T follicular helper cell (primary cell): ENCODE measurements at places on chromosomes 3 and 15.

- no peak for DNase-seq
These were observed 19.8 kb downstream of the IQCF6 start for GRCh38 chr3:51759203-51759602.

DNA sequence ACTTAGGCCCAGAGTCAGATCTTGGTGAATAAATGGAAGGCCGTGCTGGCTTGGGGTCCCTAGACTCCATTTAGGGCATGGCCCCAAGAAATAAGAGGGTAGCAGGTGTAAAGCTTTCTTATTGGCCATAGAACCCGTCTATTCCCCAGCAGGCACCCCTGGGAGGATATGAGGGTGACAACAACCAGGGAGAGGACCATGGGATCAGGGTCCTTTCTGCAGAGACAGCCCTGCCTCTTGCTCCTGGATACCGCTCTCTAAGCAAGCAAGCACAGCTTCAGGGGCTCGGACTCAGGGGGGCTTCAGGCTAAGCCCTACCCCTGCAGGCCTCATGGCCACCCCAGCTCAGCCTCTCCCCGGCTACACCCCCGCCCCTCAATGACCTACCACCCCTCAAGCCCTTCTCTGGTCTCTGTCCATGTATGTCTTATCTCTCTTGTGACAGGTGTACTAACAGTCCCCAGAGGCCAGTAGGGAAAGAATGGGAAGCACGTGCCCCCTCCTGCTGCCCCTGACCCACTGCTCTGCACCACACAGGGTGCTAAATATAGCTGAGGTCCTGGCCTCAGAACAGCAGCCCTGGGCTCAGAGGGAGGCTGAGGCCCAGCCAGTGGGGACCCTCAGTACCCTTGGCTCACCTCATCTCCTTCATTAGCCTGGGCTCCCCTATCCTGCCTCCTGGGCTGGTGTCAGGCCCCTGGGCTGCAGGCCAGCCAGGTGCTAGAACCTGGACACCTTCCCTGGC, 1.9 kb downstream of the XIRP1 start:
- DNase-seq, result no peak

- no peak for DNase-seq
These were observed at the start of gene ITIH1 for GRCh38 chr3:52777127-52777958. Gene ITIH1, plus strand, starts transcription at chr3:52777599. Its CDS starts 17 bp downstream, at chr3:52777616.

GRCh38 chr15:91694831-91695210, 158.7 kb upstream of the SLCO3A1 start:
- DNase-seq, result no peak

DNA sequence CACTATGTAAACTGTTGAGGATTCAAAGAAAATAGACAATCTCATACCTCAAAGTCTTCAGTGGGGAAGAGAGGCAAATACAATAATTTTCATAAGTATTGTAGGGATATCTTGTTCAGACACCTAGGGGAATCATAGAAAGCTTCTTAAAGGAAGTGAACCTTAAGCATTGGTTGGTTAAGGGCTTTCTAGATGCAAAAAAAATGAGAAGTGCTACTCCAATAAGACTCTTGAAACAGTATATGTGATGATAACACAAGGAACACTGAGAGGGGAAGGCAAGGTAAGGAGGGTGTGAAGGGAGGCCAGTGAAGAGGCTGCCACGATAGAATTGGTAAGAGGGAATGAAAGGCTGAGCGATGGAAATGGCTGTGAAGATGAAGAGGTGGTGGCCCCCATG, 104.1 kb downstream of the TPRG1 start:
- no peak for DNase-seq

- DNase-seq, result no peak
These were observed 83.6 kb upstream of the GSK3B start for GRCh38 chr3:120177707-120178306.

- no peak for DNase-seq
These were observed 82.5 kb downstream of the XXYLT1 start for GRCh38 chr3:195188426-195188927.

GRCh38 chr3:125214738-125215137, 2.2 kb upstream of the SLC12A8 start:
- DNase-seq, result no peak

GRCh38 chr15:51775967-51776816, 24.8 kb downstream of the TMOD2 start:
- DNase-seq, result peak; percentile 27

- DNase-seq, result no peak
These were observed 144.5 kb downstream of the FBLN2 start for GRCh38 chr3:13693441-13693840.

DNA sequence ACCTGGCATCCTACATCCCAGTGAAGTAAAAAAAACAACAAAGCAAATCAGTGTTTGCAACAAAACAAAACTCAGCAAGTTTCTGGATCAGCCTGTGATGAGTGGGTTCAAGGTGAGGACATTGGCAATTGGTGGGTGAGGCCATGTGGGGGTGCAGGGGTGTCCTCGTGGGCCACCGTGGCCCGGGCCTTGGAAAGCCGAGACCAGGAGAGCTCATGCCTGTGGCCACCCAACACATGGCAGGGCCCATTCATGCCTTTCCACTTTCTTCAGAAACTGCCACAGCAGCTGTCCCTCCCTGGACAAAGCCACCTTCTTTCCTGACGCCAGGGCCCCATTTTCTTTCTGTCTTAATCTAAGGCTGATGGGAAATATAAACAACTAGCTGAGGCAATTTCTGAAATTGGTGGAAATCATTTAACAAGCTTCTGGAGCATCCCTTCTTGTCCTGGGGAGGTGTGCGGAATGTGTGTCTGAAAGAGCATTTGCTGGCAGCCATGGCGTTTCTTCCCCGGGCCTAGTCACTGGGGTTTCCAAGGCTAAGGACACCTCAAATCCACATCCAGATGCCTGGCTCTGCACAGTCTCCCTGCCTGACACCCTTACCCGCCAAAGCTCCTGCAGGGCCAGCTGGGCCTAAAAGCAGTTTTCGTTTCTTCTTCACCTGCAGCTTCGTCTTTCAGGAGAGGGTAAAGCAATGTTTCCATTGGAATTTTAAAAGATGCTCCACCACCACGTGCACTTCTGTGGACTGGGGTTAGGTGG, 34.1 kb upstream of the SFMBT1 start:
- DNase-seq, result no peak

GRCh38 chr3:181066143-181067087, 76.9 kb upstream of the DNAJC19 start:
- DNase-seq, result no peak

GRCh38 chr3:181052256-181052655, 62.7 kb upstream of the DNAJC19 start:
- no peak for DNase-seq

GRCh38 chr3:123859177-123859576, 25.0 kb downstream of the MYLK start:
- DNase-seq, result no peak

DNA sequence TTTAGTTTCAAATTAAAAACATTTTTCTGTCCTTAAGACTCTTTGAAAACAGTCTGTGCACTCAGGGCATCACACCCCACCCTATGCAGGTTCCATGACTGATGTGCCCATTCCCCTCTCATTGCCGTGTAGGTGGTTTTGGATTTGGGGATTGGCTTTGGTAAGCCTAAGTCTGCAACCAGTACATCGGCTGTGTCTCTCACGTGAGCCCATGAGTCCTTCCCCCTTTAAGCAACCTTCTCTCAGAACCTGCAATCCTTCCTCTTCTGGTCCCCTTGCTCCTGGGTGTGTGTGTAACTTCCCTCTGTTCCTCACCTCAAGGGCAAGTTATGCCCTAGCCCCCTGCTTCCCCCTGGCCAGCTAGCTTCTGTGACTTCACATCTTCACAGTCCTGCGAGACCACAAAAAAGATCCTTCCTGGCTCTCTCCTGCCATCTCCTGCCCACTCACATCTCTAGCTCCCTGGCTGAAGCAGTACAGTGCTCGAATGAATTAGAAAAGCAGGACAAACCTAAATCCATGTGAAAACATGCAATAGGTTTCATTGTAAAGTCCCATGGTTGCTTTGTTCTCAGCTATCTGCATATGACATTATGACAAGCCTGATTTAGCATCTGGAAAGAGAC, 126.7 kb downstream of the UACA start:
- DNase-seq, result no peak

DNA sequence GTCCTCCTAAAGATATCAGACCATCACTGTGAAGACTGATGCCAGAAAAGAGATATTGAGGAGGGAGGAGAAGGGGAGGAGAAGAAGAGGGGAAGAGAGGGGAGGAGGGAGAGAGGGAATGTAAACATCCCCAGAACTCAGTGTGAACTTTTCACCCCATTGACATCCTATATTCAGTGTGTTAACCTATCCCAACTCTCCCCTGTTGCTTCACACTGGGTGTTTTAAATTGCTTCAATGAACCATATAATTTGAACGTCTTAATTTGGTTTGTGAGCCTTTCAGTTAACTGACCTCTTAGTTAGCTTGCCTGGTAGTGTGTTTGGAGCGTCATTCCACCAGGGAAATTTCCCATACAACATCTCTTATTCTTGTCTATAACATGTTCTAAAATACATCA, 29.8 kb upstream of the PTPRG start:
- DNase-seq, result no peak

DNA sequence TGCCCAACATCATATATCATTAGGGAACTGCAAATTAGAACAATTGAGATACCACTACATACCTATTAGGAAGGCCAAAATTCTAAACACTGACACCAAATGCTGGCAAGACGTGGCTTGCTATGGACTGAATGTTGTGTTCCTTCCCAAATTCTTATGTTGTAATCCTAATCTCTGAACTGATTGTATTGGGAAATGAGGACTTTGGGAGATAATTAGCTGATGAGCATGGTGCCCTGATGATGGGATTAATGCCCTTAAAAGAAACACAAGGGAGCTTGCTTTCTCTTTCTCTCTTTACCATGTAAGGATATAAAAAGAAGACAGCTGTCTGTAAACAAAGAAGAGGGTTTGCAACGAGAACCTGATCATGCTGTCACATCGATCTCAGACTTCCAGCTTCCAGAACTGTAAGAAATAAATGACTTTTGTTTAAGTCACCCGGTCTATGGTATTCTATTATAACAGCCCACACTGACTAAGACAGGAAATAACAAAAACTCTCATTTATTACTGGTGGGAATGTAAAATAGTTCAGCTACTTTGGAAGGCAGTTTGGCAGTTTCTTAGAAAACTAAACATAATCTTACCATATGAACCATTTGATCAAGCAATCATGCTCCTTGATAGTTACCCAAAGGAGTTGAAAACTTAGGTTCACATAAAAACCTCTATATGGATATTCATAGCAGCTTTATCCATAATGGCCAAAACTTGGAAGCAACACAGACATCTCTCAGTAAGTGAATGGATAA, 458.3 kb upstream of the CBLB start:
- DNase-seq, result no peak

GRCh38 chr3:81435050-81435449, 326.4 kb downstream of the GBE1 start:
- no peak for DNase-seq

DNA sequence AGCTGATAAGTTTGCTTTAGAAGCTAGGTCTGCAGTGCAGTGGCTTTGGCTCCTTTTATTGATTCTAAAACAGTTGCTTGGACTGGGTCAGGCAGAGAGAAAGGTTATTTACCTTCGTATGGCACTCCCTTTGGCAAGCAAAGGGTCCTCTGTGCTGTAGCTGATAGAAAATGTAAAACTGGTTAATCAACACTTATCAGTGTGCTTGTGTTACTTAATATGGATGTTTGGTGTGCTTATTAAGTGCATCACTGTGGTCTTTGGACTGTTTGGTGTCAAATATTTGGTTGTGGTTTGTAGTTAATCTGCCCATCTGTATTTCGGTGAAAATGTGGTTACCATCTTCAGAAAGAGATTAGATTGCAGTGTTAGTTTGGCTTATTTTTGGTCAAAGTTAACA, 16.0 kb downstream of the UBE2E2 start:
- DNase-seq, result no peak

DNA sequence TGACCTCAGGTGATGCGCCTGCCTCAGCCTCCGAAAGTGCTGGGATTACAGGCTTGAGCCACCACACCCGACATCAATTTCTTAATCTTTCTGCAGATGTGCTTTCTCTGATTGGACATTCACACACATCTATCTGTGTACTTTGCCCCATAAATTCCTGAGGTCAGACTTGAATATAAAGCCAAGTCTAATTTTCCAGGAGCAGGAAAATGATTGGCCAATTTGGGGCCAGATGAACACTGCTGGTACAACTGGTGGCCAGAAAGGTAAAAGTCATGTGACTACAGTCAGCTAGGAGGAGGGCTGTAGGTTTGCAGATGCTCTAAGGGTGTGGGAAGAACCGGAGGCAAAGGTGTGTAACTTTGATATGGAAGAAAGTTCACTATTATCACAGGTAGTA, 3.2 kb upstream of the RAD51 start:
- DNase-seq, result no peak

DNA sequence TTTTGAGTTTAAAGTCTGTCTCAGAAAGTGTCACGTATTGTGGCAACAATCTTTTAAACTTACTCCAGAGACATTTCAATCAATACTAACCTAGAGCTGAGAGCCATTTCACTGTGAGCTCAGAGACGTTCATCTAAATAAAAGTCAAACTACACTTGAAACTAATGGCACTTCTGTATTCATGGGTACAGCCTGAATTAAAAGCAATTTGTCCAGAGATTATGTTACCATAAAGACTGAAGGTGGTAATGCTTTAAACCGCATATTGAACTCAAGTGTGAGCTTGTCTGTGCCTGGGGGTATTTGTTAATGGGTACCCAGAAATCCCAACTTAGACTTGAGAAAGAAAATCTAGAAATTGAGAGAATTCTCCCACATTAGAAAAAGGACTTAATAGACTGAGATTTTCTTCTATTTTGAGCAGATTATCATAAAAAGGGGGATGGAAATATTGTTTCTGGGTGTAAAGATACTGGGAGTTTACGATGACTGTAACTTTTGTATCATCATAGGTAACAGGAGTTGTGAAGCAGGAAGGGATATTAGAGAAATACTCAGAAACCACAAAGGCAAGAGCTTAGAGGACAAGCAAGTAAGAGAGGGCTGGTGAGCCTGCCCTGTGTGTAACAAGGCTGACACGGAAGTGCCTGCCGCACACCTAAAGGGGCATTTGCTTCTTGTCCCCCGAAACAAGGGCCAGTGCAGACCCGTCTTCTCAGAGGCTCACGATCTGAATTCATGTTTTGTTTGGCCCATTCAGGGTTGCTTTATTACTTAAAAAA, 36.9 kb downstream of the LRIG1 start:
- DNase-seq, result no peak

GRCh38 chr3:64379221-64379620, 154.0 kb upstream of the PRICKLE2 start:
- no peak for DNase-seq

DNA sequence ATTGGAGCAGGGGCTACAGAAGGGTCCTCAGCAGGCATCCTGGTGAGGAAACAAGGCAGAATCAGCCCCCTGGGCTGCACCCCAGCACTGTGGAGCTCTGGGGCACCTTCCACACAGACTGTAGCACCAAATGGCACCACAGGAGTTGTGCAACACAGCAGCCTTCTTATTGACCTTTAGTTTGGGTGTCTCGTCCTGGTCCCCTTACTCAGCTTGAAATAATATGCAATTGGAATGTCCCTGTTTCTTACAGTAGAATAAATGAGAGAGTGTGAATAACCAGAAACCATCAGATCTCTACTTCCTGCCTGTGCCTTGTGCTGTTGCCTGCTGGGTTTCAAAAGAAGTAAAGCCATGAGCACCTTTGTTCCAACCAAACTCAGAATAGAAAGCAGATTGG, 44.5 kb downstream of the RPLP1 start:
- DNase-seq, result no peak

- DNase-seq, result no peak
These were observed 396.4 kb upstream of the TPRG1 start for GRCh38 chr3:188775412-188775811.

GRCh38 chr3:115512565-115513415, 110.5 kb upstream of the GAP43 start:
- no peak for DNase-seq

- DNase-seq, result no peak
These were observed 26.7 kb upstream of the SNRK start for GRCh38 chr3:43259626-43260025.

- DNase-seq, result no peak
These were observed 1006.7 kb downstream of the ROBO1 start for GRCh38 chr3:78761126-78761525.
